ENCODE measurements at places on chromosomes 3 and 15.

DNA sequence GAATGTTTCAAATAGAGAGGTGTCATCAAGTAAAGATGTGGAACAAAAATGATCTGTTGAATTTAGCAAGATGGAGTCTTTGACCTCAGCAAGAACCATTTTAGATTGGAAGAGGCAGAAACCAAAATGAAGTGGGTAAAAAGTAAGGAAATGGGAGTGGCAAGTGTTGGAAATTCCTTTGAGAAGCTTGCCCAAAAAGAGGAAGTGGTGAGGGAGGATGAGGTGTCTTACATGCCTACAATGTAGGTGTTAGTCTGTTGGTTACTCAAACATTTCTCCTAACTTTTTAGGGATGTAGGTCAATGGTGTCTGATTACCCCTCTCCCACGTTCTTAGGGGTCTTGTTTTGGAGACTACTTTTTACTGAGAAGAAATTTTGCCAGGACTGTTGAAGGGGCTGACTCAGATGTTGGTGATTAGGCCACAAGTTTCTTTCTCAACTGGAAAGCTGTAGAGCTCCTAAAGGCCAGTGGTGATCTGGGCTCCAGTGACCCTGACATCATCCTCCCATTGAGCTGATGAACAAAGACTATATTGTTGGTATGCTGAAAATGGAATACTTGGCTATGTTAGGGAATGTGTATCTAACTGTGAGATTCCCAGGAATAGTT lies 5.1 kb downstream of the PPP2R3A start:
- DNase-seq: no peak

DNA sequence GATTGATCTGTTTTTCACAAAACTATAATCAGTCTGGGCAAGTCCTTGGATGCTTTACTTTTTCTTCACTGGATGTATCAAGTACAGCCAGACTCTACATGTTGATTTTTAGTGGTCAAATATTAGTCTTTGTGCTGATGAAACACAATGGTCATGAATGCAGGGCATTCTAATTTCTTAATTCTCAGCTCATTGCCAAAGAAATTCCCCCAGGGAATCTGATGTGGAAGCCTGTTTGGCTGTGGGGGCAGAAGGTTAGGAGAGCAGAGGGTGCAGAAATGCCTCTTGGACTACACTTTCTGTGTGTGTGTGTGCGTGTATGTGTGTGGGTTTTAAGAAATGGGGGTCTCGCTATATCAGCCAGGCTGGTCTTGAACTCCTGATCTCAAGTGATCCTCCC lies 48.7 kb upstream of the HACD2 start:
- DNase-seq: no peak

GRCh38 chr15:36729418-36729817 lies 150.0 kb downstream of the CDIN1 start:
- no peak for DNase-seq

DNA sequence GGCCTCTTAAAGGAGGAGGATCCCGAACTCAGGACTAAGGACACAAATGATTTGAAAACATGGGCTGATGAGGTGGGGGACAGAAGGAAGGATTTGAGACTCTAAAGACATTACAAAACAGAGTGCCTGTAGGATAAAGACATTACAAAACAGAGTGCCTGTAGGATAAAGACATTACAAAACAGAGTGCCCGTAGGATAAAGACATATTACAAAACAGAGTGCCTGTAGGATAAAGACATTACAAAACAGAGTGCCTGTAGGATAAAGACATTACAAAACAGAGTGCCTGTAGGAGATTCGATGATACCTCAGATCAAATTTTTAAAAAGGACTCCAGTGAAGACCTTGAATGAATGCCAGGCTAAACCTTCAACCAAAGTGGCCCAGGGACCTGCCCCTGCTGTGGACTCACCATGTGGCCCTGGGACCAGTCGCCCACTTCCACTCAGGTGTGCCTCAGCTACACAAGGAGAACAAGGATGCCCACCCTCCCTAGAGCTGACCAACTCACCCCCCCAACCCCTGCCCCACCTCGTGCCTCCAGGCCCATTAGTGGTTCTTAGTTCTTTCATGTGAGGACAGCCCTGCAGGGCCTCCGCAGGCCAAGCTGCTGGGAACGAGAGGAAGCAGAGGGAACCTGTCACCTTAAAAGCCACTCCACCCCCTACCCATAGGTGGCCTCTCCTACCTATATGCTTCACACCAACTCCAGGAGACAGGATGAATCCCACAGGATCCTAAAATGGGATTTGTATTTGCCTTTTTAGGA lies 59.8 kb downstream of the SH3BP5 start:
- no peak for DNase-seq

- DNase-seq: peak; percentile 33
These were observed 2.2 kb downstream of the BMF start for GRCh38 chr15:40106203-40107161.

GRCh38 chr15:91484141-91484540 lies 369.4 kb upstream of the SLCO3A1 start:
- DNase-seq: no peak

DNA sequence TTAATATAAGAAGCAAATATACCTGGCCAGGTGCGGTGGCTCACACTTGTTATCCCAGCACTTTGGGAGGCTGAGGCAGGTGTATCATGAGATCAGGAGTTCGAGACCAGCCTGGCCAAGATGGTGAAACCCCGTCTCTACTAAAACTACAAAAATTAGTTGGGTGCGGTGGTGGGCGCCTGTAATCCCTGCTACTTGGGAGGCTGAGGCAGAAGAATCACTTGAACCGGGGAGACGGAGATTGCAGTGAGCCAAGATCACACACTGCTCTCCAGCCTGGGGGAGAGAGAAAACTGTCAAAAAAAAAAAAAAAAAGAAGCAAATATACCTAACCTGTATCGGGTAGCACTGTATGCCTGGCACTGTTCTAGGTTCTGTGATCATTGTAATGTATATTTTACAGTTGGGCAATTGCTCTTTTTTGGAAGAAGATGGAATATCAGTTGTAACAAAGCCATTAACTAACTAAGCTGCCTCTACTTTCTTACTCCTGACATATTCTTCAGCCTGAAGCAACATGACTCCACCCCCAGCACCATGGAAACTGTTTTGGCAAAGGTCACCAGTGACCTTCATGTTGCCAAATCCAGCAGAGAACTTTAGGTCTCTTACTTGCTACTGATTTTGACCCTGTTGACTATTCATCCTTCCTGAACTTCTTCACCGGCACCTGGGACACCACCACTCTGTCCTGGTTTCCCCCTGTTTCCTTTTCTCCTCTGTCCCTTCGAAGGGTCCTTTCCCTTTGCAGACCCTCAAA lies 203.8 kb downstream of the RPLP1 start:
- no peak for DNase-seq

DNA sequence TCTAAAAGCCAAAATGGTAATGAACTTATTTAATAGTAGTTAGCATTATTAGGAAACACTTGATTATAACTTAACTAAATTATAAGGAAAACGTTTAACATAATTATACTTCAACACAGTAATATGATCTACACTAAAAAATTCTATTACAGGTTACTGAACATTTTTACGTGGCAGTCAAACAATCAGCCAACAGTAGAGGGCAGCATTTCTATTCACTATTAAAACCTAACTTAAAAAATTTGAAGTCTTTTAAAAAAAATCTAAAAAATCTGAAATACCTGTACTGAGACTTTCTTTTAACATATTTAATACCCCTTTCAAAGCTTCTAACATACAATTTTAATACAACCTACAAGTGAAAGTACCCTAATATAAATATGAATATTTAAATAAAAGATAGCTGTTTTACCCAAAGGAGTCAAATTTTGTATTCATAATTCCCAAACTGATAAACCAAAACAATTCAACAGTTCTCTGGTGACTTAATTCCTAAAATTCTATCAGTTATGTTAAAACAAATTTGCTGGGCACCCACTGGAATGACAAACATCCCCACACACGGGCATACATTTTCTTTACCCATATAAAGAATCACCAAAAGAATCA lies 41.5 kb downstream of the DLG1 start:
- peak; percentile 28 for DNase-seq

DNA sequence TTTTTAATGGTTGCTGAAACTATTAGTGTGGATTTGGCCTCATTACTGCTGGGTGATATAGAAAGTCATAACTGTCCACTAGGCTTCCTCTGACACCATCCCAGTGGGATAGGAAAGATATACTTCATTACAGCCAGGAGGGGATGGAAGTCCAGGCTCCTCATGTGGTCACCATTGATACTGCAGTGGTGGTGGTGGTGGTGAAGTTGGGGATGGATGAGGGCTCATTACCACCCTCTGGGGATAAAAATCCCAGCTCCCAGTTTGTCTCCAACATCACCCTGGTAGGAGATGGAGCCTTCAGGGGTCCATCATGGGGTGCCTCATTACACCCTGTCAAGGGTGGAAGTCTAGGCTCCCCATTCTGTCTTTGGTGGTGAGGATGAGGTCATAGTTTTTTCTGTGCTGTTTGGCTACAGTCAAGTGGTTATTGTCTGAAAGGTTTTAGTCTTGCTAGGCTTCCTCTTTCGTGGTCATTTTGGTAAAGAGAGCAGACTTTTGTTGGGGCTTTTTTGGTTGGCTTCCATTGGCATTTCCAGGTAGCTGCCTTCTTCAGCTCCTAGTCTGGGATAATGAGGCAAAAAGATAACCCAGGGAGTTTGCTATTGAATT lies 30.1 kb upstream of the FILIP1L start:
- no peak for DNase-seq

DNA sequence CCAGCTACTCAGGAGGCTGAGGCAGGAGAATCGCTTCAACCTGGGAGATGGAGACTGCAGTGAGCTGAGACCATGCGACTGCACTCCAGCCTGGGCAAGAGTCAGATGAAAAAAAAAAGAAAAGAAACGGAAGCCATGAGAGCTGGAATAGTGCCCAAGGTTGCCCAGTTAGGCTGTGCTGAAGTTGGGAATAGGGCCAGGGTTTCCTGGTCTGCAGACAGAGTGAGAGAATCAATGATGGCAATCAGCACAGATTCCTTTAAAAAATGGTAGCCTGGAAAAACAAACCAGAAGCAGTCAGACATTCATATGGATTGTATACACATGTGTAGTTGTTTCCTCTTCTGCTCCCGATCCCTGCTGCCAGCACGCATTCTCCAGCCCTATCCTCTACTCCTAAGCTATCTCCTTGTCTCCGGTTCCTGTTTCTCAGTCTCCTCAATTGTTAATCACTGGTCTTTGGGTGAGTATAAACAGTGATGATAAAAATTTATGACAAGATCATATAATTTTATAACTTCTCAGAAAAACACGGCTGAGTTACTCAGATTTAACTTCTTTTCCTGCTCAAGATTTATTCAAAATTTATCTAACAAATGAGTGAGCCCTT lies 316.2 kb upstream of the UMPS start:
- DNase-seq: no peak

DNA sequence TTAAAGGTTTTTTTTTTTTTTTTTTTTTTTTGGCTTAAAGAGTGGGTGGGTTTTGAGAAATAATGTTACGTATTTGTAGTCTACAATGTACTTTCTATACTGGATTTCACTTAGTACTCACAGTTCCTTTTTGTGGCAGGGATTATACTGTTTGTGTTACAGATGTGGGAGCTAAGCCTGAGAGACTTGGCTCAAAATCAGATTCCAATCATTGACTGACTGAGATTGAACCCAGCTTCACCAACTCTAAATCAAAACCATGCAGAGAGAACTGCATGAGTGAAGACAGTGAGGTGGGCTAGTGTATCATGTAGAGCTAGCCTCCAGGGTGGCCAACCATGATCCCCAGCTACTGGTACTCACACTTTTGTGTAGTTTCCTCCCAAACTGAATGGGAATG lies 68.0 kb downstream of the TMEM108 start:
- DNase-seq: no peak

DNA sequence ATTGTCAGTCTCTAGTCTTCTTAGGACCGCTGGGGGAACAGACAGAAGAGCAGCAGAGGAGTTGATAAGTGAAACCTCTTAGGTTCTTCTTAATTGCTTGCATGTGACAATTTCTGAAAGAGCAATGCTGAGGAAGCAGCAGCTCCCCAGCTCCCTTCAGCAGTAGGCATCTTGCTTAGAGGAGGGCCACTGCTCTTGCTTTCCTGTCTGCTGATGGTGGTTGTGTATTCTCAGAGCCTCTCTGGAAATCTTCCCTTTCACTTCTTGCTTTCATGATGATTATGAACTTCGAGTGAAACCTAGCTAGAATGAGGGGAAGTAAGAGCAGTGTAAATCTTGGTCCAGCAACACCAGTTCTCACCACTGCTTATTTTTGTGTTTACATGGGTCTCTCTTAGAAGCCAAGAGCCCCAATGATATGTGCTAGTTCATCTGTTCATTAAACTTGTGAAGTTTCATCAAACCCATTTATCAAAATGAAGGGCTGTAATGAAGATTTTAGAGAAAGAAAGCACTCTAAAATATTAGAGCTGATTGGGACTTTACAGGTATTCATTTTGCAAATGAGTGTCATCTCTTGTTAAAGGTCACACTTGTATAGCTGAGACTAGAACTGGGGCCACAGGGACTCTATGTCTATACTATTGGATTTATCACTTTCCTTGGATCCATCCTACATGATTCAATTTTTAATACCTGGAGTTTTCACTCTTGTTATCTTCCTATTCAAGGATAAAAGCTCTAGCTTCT lies 246.7 kb downstream of the LPP start:
- DNase-seq: no peak

DNA sequence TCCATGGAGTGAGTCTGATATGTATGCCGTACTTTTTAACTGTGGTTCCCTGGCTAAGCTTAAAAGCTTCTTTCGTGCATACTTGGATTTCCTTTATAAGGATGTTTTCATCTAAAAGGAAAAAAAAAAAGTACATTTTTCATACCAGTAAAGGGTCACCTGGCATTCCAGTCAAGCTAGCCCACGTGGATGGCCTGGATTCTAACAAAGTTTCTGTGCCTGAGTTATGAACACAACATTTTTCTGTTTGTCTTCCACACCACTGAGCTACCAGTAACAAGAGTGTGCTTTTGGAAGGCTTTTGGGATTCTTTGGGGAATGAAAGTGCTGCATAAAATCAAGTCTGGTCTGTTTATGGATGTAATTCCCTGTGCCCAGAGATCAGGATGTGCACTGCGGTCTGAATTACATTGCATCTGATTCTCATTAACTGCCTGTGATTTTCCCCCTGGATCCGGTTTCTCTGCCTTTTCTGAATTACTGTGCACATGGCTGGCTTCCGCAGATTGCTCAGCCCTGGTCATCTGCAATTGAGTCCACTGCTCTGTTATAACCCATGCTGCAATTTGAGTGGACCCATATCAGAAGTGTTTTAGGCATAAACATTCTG lies 38.2 kb upstream of the MAGI1 start:
- DNase-seq: no peak
